Frontal cortex (tissue), 4 donors: ENCODE measurements at places on chromosomes 3 and 15. TPM values are rescaled to one million over a fixed set of nuclear protein-coding genes. Genes with fewer than 3 reads are reported as not detected.

IQCF5 gene
- total RNA-seq: not detected

MESP1 gene
- 2.0 TPM for total RNA-seq

DPPA2 gene
- total RNA-seq: not detected

SERINC4 gene
- total RNA-seq: 0.41 TPM

TUSC2 gene
- 16.7 TPM for total RNA-seq

GRCh38 chr3:191688756-191689433 is 227.9 kb downstream of the PYDC2 start:
- no peak for DNase-seq

- DNase-seq: no peak
These were observed 212.4 kb downstream of the TLE3 start for GRCh38 chr15:69885173-69885955.

DNA sequence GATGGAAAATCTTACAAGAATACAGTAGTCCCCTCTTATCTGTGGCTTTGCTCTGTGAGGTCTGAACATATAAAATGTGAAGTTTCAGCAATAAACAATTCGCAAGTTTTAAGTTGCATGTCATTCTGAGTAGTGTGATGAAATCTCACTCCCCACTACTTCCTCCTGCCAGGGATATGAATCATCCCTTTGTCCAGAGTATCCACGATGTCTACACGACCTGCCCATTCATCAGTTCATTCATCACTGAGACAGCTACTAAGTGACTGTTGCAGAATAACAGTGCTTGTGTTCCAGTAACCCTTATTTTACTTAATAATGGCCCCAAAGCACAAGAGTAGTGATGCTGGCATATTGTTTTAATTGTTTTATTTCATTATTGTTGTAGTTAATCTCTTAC is 489.2 kb upstream of the UBE2E2 start:
- no peak for DNase-seq

- no peak for DNase-seq
These were observed 107.0 kb downstream of the ETFA start for GRCh38 chr15:76204109-76204845.

GRCh38 chr15:39283531-39283930 is 297.3 kb upstream of the THBS1 start:
- DNase-seq: no peak

GRCh38 chr15:96158938-96159337 is 171.6 kb upstream of the NR2F2 start:
- no peak for DNase-seq

DNA sequence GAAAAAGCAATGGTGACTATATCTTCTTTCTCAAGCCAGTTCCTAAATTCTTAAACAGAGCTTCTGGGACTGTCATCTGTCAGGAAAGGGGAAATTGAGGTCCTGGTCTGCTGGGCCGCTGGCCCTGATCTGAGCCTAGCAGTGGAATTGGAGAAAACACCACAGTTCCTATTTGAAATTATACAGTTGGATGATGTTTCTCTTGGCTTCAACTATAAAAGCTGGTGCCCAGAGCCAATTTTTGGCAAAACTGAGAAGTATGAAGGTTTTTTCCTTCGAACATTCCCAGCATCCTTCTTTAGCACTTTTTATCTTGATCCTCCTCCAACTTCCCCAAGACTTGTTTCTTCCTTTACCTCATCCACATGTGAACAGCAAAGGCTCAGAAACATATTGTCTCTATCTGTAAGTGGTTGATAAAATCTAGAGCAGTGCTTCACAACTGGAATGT is 83.9 kb downstream of the CD47 start:
- no peak for DNase-seq

- no peak for DNase-seq
These were observed 523.6 kb downstream of the NTRK3 start for GRCh38 chr15:87732976-87733375.

GRCh38 chr15:60895986-60896385 is 333.1 kb downstream of the RORA start:
- no peak for DNase-seq

DNA sequence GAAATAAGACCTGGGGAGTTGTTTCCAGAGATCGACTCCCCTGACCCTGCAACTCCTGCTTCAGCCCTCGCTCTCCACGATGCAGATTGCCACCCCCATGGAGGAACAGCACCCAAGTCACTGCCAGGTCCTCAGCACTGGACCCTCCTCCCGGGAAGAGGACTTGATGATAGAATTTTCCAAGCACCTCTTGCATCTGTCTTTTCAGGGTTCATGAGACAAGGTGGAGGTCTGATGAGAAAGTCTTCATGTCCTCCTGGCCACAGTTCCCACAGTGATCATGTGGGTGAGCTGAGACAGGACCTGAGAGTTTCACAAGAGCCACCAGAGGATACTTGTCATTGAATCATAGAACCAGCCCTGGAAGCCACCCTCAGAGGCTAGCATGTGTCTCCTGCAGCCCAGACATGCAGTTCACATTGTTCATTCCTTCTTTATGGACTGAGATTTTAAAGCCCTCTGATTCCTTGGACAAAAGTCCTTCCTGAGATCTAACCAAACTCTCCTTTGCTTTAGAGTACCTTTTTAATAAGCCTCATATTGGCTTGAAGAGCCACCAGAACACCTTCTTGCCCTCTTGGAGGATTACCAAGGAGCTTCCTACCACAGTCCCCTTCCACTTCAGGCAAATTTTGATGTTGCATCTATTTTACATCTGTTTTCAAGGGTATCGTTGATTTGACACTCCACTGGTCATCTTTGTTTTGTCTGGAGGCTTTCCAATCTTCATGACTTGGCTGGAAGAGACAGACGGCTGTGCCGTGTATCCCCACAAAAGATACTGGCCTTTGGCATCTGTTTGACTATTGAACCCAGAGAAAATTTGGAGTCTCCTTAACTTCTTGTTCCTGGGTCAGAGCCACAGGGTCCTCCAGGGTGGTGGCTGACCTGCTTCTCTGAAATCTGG is 224.8 kb upstream of the BHLHE40 start:
- DNase-seq: no peak

DNA sequence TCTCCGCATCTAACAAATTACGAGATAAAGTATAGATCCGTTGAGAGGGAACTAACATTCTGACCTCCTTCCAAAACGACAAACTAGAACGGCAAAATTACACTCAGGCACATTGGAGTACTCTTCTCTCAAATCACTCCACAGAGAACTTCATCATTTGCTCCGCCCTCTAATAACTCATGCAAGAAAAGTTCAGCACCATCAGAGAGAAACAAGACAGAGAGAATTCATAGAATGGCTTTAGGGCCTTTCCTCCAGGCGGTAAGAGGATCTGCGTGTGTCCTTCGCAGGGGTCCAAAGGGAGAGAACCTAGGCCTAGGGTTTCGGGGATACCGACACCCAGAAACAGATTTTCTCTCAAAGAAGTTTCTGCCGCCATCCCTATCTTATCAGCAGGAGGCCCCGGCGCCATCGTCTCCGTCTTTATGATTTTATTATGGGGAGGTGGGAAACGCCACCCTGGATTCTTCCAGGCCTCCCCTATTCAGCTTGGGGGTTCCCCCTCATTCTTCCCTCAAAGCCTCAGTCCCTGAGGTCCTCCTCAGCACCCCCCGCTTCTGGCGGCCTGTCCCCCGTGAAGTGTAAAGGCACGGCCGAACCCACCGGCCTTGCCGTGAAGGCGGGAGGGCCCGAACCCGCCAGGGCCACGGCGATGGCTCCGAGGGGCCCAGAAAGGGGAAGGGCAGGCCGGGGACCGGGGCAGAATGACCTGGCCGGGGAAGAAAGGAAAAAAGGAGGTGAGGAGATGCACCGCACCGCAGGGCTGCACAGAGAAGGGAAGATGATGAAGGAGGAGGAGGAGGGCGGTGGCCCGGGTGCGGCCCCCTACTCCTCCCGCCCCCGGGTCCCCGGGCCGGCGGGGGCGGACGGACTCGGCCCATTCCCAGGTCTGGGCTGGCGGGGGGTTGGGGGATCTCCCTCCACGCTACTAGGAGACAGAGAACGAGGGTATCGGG is 768 bp downstream of the UBXN7 start:
- peak; percentile 49 for DNase-seq

GRCh38 chr3:61381745-61382392 is 130.6 kb upstream of the FHIT start:
- no peak for DNase-seq

DNA sequence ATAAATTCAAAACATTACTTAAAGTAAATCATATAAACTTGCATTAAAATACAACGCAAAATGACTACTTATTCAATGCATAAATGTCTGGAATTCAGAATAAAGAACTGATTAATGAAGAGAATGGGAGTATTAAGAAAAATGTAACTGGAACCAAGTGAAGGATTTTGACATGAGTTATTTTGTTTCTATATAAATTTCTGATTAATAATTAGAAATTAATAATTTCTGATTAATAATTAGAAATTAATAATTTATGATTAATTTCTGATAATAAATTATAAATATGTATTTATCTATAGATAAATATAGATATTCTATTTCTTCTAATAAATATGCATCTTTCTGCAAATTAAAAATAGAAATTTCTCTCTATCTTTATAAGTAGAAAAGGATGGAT is 160.0 kb upstream of the STRIT1 start:
- DNase-seq: no peak

DNA sequence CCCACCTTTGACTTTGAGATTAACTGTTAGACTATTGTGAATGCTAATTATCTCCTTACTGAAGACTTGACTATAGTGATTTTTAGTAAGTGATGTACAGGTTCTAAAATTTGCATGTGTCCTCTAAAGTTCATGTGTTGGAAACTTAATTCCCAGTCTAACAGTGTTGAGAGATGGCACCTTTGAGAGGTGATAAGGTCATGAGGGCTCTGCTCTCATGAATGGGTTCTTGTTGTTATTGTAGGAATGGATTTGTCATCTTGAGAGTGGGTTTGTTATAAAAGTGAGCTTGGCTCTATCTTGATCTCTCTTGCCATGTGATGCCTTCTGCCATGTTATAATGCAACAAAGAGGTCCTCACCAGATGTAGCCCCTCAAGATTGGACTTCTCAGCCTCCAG is 18.9 kb upstream of the LMOD3 start:
- DNase-seq: no peak

DNA sequence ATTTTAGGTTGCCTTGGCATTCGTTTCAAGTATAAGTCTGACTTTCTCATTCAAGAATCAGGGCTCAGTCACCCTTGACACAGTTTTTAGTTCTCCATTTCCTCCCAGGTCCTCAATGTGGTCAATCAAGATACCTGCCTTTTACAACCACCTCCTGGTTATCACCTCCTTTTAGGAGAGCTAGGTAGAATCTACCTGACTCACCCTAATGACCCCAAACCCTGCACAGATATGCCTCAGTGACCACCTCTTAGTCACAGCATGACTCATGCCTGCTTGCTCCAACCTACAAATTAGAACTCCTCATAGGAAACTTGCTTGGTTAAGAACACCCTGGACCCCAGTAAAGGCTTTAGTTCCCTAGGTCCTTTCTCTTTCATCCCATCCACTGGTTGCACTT is 22.5 kb downstream of the DMXL2 start:
- DNase-seq: no peak

DNA sequence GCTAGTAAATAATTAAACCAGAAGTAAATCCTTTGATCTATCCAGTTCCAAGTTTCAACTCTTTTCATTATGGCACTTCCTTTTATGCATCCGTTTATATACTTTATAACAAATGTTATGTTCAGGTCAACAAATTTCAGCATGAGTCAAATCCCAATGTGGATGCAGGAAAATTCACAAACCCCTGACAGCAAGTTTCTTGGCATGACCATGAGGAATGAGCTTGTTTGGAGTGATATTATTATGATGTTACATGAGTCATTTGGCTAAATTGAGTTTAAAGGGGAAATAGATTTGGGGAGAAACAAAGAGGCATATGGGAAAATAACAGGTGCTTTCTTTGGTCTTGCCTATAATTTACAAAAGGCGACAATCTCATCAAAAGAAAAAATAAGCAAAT is 32.1 kb upstream of the KCNMB2 start:
- DNase-seq: no peak

DNA sequence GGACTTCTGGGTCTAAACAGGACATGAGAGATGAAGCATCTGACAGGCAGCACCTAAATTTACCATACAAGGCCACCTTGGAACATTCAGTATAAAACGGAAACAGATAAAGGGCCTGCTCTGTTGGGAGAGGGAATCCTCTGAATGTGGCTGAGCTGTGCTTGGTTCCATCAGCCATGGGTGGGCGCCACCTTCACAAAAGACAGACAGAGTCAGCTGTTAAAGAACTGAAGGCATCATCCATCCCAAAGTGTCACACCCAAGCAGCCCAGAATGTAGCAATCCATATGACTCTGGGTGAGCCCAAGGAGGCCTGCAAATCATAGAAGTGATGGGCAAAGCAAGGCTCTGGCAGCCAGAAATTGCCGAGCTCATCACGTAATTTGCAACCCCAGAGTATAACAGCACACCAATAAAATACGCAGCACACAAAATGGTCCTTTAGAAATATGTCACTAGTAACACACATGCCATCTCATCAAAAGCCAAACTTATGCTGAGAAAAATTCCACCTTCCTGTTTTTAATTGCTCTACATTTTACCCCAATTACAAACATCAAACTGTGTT is 24.8 kb upstream of the RBP1 start:
- DNase-seq: no peak

GRCh38 chr15:74050127-74050526 is 32.2 kb downstream of the GOLGA6A start:
- no peak for DNase-seq

GRCh38 chr3:7683426-7683825 is 818.2 kb upstream of the LMCD1 start:
- DNase-seq: no peak

DNA sequence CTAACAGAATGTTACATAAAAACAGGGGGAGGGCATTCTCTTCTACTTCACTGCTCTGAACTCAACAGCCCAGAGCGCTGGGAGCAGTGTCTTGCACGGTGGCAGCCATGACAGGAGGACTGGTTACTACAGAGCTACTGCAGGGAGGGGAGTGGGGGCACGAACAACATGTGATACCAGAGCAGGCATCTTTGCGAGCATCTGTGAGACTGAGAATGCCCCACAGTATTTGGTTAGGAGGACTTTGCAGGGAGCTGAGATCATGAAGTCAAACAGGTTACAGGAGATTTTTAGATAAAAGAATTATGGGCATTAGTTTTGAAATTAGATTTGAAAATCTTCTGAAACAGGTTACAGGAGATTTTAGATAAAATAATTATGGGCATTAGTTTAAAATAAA is 58.8 kb upstream of the GOLGA8B start:
- no peak for DNase-seq

DNA sequence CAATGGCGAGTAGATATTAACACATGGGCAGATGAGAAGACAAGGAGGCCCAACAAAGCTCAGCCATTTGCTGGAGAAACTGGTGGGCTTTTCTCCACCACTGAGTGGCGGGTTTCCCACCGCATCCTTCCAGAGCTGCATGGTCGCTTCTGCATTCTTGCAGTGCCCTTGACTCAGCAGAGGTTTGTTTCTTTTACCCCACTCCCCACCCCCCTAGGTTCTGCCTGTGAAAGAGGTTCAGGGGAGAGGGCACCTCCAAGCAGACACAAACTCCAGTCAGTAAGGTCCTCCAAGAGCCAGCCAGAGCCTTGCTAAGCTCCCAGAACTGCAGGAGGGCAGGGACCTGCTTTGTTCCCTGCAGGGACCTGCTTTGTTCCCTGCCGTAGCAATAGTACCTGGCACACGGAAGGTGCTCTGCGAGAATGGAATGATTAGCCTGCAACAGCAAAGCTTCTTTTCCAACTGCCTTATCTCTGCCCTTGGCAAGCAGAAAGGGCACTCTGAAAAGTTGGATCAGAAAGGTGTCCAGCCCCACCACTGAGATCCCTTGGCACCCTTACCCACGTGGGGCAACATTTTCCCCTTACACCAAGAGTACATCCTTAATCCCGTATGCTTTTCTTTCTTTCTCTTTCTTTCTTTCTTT is 1.4 kb downstream of the PAQR5 start:
- no peak for DNase-seq
